Endothelial cell of umbilical vein (primary cell): ENCODE measurements at places on chromosomes 1 and 21. TPM values are rescaled to one million over a fixed set of nuclear protein-coding genes. Genes with fewer than 3 reads are reported as not detected.

GRCh38 chr1:24558902-24559791 is 3.3 kb downstream of the NCMAP start:
- DNase-seq: peak; percentile 32
- H3K27ac ChIP-seq: no peak overlapping the region
- H3K4me3 ChIP-seq: no peak overlapping the region
- no peaks in the 10 kb centered on the region for H3K36me3 ChIP-seq

The CR1 gene
- not detected in 2 replicates for total RNA-seq

The CYP4X1 gene
- 2.3 and 3.7 TPM in 2 replicates for total RNA-seq

The AP4B1 gene
- total RNA-seq: 29.4 and 33.0 TPM in 2 replicates

The KCNK1 gene
- total RNA-seq: 1.0 and 2.8 TPM in 2 replicates

- H3K27me3 ChIP-seq: peaks cover 3% of the 10 kb centered on the region
- no peak overlapping the region for H3K4me3 ChIP-seq
- H3K27ac ChIP-seq: no peak overlapping the region
- no peaks in the 10 kb centered on the region for H3K4me1 ChIP-seq
- no peak for DNase-seq
- H3K36me3 ChIP-seq: no peaks in the 10 kb centered on the region
These were observed 5.1 kb upstream of the ARNT start for GRCh38 chr1:150881331-150882070.

The CORT gene
- total RNA-seq: not detected in 2 replicates

GRCh38 chr1:25051906-25052305 is 121.8 kb upstream of the RUNX3 start:
- H3K36me3 ChIP-seq: no peaks in the 10 kb centered on the region
- no peaks in the 10 kb centered on the region for H3K27me3 ChIP-seq
- no peak for DNase-seq
- H3K4me3 ChIP-seq: no peak overlapping the region
- H3K27ac ChIP-seq: no peak overlapping the region

DNA sequence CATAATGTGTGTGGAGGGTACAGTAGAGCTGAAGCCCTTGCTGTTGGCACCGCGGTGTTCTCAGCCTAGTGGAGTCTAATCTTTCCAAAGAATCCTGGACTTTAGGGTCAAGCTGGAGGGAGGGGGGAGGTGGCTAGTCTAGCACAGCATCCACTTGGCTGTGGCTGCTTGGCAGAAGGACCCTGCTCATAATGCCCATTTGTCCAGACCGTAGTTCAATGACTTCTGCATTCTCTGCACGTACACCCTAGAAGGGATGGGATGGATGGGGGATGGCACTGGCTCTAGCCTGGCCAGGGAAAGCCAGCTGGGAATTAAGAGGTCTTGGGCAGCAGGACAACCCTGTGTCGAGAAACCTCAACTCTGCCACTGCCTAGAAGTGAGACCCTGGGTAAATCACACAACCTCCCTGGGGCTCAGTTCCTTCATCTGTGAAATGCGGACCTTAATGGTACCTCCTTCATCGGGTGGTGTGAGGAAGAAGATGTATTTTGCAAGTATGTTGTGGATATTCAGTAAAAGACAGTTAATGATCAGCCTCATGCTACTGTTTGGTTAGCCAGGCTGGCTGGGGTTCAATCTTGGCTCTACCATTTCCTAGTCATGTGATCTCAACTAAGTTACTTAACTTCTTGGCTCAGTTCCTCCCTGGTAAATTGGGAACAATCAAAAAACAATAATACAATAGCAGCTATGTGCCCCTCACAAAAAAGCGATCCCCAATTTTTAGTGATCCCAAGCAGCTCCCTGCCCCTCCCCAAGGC is 27.2 kb upstream of the CLIC4 start:
- H3K4me3 ChIP-seq: no peak overlapping the region
- no peaks in the 10 kb centered on the region for H3K36me3 ChIP-seq
- no peak overlapping the region for H3K27ac ChIP-seq
- H3K4me1 ChIP-seq: peaks cover 16% of the 10 kb centered on the region
- no peaks in the 10 kb centered on the region for H3K27me3 ChIP-seq

DNA sequence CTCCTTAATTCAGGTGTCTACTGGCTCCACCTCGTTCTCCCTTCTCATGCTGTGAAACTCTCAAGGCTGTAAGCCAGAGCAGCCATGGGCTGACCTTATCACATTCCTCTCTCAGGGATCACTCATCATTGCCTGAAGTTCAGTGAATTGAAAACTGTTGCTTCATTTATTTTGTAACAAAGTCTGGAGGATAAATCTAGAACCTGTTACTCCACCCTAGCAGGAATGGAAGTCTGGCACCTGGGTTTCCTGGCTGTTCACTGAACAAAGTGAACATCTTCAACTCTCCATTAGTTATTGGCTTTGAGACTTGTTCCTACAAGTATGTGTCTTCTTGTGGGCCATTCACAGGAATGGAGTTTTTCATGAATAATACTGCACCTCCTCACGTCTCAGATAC is 584.1 kb downstream of the PTPRU start:
- no peak for DNase-seq
- no peaks in the 10 kb centered on the region for H3K4me1 ChIP-seq
- H3K27ac ChIP-seq: no peak overlapping the region
- no peaks in the 10 kb centered on the region for H3K27me3 ChIP-seq
- no peaks in the 10 kb centered on the region for H3K36me3 ChIP-seq
- H3K4me3 ChIP-seq: no peak overlapping the region

The ALG14 gene
- total RNA-seq: 8.6 and 12.3 TPM in 2 replicates

The CROCC gene
- 27.0 and 35.5 TPM in 2 replicates for total RNA-seq

GRCh38 chr1:37656881-37657280 is 22.2 kb upstream of the RSPO1 start:
- no peaks in the 10 kb centered on the region for H3K36me3 ChIP-seq
- no peak overlapping the region for H3K4me3 ChIP-seq
- DNase-seq: no peak
- no peaks in the 10 kb centered on the region for H3K4me1 ChIP-seq
- H3K27ac ChIP-seq: no peak overlapping the region
- peaks cover 4% of the 10 kb centered on the region for H3K27me3 ChIP-seq

The ASTN1 gene
- not detected in 2 replicates for total RNA-seq

DNA sequence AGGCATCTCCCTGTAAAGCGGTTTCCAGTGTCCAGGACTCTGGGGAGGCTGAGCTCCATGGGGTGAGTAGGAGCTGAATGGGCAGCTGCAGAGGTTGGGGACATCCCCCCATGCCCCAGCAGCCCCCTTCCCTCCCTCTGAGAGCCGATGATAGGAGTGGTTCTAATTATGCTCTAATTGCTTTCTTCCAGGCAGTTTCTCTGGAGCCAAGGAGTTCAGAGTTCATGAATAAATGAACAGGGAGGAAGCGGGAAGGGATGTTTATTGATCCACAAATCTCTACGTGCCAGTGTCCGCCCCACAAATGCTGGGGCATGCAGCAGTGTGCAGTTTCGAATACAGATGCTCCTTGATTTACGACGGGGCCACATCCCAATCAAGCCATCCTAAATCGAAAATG is 15.6 kb downstream of the NKAIN1 start:
- H3K4me3 ChIP-seq: no peak overlapping the region
- H3K27me3 ChIP-seq: no peaks in the 10 kb centered on the region
- no peaks in the 10 kb centered on the region for H3K4me1 ChIP-seq
- no peak overlapping the region for H3K27ac ChIP-seq
- no peaks in the 10 kb centered on the region for H3K36me3 ChIP-seq

GRCh38 chr1:24963943-24964693 is 34.0 kb upstream of the RUNX3 start:
- DNase-seq: no peak
- H3K36me3 ChIP-seq: no peaks in the 10 kb centered on the region
- no peaks in the 10 kb centered on the region for H3K27me3 ChIP-seq
- no peak overlapping the region for H3K4me3 ChIP-seq

GRCh38 chr1:52739699-52740467 is 13.6 kb downstream of the ZYG11B start:
- H3K27ac ChIP-seq: no peak overlapping the region
- no peaks in the 10 kb centered on the region for H3K4me1 ChIP-seq
- no peak overlapping the region for H3K4me3 ChIP-seq

GRCh38 chr1:26998429-26999300 is 5.2 kb downstream of the TRNP1 start:
- H3K27ac ChIP-seq: peak overlapping the region; percentile 19
- peaks cover 30% of the 10 kb centered on the region for H3K4me1 ChIP-seq
- H3K4me3 ChIP-seq: no peak overlapping the region
- no peaks in the 10 kb centered on the region for H3K36me3 ChIP-seq
- DNase-seq: no peak
- H3K27me3 ChIP-seq: no peaks in the 10 kb centered on the region

DNA sequence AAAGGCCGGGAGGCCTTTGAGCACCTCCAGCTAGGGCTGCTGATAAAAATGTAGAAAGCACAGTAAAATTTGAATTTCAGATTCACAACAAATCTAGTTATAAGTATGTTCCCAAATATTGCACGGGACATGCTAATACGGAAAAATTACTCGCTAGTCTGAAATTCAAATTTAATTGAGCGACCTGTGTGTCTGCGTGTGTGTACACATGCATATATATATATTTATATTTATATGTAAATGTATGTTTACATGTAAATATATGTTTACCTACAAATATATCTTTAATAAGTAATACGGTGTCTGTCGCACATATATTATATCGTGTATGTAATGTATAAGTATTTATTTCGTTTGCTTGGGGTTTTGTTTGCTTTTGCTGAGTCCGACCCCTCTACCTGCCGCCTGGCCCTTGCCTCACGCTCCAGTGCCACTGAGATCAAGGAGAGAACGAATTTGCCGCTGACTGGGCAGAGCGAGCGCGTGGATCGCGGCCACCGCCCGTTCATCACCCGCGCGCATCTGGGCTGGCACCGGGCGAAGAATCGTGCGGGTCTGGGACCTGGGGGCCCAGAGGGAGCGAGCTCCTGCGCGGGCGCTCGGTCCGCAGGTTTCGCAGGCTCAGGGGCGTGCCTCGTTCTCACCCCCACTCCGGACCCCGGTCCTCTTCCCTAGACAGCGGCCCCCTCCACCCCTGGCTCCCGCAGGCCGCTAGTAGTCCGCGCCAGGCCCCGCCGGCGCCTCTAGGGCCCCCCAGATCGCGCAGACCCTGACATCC is 534 bp upstream of the WRAP73 start:
- no peak overlapping the region for H3K27ac ChIP-seq
- H3K4me3 ChIP-seq: no peak overlapping the region
- H3K4me1 ChIP-seq: peaks cover 8% of the 10 kb centered on the region
- no peak for DNase-seq
- peaks cover 8% of the 10 kb centered on the region for H3K36me3 ChIP-seq
- peaks cover 45% of the 10 kb centered on the region for H3K27me3 ChIP-seq

The LGR6 gene
- not detected in 2 replicates for total RNA-seq

The SIPA1L2 gene
- total RNA-seq: 12.8 and 14.2 TPM in 2 replicates

The TMEM81 gene
- total RNA-seq: 2.9 TPM in 2 replicates

The GUCA2A gene
- not detected in 2 replicates for total RNA-seq

The PLEKHA6 gene
- 11.5 and 15.0 TPM in 2 replicates for total RNA-seq

The HRNR gene
- not detected in 2 replicates for total RNA-seq

GRCh38 chr1:96837057-96837780 is 115.6 kb downstream of the PTBP2 start:
- no peak overlapping the region for H3K4me3 ChIP-seq
- DNase-seq: no peak
- no peaks in the 10 kb centered on the region for H3K4me1 ChIP-seq
- no peaks in the 10 kb centered on the region for H3K27me3 ChIP-seq
- H3K27ac ChIP-seq: no peak overlapping the region
- H3K36me3 ChIP-seq: no peaks in the 10 kb centered on the region

- no peaks in the 10 kb centered on the region for H3K27me3 ChIP-seq
- no peaks in the 10 kb centered on the region for H3K4me1 ChIP-seq
- DNase-seq: no peak
- H3K27ac ChIP-seq: no peak overlapping the region
These were observed 368.3 kb downstream of the PCP4 start for GRCh38 chr21:40235528-40235927.

- H3K4me3 ChIP-seq: no peak overlapping the region
- H3K27ac ChIP-seq: no peak overlapping the region
- H3K4me1 ChIP-seq: peaks cover 10% of the 10 kb centered on the region
- peak; percentile 31 for DNase-seq
- H3K36me3 ChIP-seq: no peaks in the 10 kb centered on the region
- H3K27me3 ChIP-seq: no peaks in the 10 kb centered on the region
These were observed 19.7 kb downstream of the KPNA6 start for GRCh38 chr1:32127409-32128198.

DNA sequence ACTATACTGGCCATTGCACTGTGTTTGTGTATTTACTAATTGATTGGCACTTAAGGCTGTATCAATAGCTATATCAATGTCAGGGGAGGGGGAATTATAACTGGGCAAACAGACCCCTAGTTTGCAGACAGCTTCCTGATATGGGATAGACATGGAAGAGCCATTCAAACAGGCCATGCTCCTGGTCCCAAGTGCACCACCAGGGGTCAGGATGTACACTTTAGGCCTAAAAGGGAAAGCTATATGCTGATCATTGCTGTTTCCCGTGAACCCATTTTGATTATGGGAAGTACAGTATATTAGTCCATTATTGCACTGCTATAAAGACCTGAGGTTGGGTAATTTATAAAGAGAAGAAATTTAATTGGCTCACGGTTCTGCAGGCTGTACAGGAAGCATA is 124.9 kb upstream of the BACE2 start:
- H3K27ac ChIP-seq: no peak overlapping the region
- H3K4me3 ChIP-seq: no peak overlapping the region
- no peak for DNase-seq
- no peaks in the 10 kb centered on the region for H3K4me1 ChIP-seq
- no peaks in the 10 kb centered on the region for H3K27me3 ChIP-seq
- H3K36me3 ChIP-seq: no peaks in the 10 kb centered on the region

The RUNX3 gene
- not detected in 2 replicates for total RNA-seq

DNA sequence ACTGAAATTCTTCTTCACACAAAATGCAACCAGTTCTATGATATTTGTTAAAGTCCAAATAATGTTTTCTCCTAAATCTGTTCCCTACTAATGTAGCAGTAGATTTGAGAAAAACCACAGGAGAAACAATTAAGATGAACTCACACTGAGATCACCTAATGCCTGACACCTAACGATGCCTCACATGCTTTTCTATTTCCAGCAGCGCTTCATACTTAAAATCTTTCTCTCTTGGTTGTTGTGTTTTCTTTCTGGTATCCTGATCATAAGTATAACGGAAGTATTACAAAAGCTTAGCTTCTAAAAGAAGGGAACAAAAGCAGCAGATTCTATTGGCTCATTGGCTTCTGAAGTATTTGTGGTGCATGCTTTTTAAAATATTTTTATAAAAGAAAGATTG is 267.2 kb upstream of the SGIP1 start:
- no peak overlapping the region for H3K4me3 ChIP-seq
- peak; percentile 74 for DNase-seq
- H3K27ac ChIP-seq: peak overlapping the region; percentile 89

The PCP4 gene
- total RNA-seq: not detected in 2 replicates

The C1orf116 gene
- total RNA-seq: 0.07 TPM in 1 of 2 replicates, not detected in the other

DNA sequence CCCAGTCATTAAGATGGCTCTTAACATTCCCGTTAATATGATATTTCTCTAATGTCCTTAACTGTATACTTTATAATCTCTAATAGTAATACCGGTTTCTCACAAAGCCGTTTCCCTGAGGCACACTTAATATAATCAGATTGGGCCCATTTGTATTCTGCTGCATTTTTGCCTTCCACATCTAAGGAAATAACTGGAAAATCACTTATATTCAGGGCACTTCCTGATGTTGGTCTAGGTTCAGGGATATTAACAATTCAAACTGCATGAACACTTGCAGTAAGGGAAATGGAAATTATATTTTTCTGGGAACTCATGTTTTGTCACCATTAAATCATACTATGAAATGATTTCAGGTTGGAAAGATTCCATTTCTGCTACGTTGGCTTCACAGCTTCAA is 119.8 kb downstream of the TPR start:
- H3K36me3 ChIP-seq: no peaks in the 10 kb centered on the region
- peak; percentile 63 for DNase-seq
- no peak overlapping the region for H3K27ac ChIP-seq

GRCh38 chr1:99869304-99869703 is 19.1 kb downstream of the AGL start:
- DNase-seq: no peak
- H3K4me3 ChIP-seq: no peak overlapping the region
- H3K27ac ChIP-seq: no peak overlapping the region
- H3K4me1 ChIP-seq: no peaks in the 10 kb centered on the region
- no peaks in the 10 kb centered on the region for H3K27me3 ChIP-seq

The AMY1C gene
- total RNA-seq: not detected in 2 replicates
